DMS79 (cell line): ENCODE measurements at places on chromosomes 5 and 9.

- DNase-seq: no peak
Observed at GRCh38 chr9:70159630-70160029, 99.1 kb upstream of the SMC5 start.

DNA sequence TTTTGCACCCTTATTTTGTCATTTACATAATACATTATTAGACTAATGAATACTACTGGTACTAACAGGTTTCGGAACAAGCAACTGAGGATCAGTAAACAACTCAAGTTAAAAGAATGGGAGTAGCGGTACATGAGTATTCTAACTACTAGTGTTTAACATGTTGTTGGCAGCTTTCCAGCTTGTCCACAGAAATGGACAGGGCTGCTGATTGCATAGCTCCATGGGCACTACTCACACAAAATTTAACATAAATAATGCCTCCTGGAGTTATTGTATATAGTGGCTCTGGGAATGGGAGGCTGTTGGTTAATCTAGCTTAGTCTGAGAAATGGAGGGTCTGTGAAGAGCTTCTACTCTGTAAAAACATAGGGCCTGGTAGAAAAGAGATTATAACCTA lies 6.7 kb downstream of the NCBP1 start:
- DNase-seq: no peak

DNA sequence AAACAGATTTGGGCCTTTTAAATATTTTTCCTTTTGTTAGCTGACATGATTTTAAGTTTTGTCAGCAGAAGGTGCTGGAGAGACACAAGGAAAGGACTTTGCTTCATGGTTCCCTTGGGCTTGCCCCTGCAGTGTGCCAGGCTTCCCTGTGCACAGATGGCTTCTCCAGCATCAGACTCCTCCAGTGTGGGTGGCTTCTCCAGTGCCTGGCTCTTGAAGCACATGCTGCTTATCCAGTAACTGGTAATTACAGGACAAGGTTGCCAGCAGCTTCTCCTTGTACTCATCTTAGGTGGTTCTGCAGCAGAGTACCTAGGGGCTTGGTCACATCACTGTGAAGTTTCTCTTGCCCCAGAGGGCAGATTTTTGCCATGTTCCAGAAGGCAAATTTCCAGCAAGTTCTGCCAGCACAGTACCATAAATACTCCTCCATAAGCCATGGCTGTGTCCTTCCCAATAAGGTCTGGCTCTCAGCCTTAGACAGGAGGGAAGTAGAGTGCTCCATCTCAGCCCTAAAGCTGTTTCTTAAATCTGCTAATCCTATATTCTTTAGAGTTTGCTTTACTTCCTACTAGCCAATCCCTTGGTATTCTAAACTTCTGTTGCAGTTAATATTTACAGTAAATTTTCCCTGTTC lies 62.4 kb downstream of the PJA2 start:
- DNase-seq: no peak

DNA sequence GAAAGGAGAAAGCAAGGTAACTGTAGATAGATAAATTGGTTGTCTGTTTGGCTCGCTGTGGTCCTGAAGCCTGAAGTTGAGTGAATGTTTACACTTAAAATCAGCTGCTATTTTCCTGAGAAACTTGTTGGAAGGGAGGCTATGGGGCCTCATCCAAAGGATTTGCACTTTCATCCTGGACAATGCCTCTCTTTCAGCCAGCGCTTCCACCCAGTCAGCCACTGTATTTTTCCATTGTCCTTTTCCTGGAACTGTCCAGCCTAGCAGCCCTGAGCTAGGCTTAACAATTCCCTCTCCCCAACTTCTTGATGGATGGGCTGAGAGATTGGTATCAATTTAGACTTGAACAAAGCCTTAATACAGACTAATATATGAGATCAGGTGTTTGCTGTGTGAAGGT lies 429.2 kb downstream of the DMAC1 start:
- no peak for DNase-seq

GRCh38 chr5:143601917-143602333 lies 198.4 kb upstream of the NR3C1 start:
- no peak for DNase-seq

GRCh38 chr9:98230304-98230703 lies 25.1 kb downstream of the TBC1D2 start:
- no peak for DNase-seq

- no peak for DNase-seq
Observed at GRCh38 chr9:33506626-33507370, 17.3 kb upstream of the ANKRD18B start.

- DNase-seq: no peak
Observed at GRCh38 chr5:64156261-64156660, 9.4 kb upstream of the RNF180 start.

DNA sequence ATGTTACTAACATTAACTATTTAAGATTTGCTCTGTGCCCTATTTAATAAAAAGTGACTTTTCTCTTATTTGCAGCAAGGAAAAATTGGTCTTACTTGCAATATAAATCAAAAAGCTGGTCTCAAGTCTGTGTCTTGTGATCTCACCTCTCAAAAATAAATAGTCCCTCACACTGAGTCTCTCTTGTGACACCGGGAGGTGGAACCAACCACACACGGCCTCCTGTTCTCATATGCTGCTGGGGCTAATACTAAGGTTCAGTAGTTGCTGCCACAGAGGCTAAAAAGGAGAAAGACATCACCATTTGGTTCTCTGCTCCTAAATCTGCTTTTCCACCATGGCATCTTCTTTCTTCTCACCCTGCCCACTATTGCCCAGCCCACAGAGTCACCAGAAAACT lies 175.8 kb upstream of the FTMT start:
- DNase-seq: no peak

DNA sequence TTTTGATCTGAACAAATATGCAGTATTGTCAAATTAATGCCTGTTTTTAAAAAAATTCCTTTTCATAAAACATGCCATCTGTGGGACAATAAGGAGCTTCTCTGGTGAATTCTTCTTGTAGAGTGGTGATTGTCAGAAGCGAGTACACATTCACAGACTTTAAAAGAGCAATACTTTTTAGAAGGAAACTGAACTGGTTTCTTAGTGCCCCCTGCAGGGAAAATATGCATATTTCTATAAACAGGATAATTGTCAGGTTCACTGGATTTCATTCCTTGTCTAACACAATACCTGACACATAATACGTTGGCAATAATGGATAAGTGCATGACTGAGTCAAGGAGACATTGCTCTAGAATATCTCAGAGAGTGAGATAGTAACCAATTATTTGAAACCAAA lies 133.7 kb downstream of the KIF4B start:
- DNase-seq: no peak

- DNase-seq: no peak
Observed at GRCh38 chr9:122807271-122807900, 7.5 kb downstream of the OR1K1 start.

GRCh38 chr5:81759632-81760005 lies 8.7 kb upstream of the SSBP2 start:
- no peak for DNase-seq

DNA sequence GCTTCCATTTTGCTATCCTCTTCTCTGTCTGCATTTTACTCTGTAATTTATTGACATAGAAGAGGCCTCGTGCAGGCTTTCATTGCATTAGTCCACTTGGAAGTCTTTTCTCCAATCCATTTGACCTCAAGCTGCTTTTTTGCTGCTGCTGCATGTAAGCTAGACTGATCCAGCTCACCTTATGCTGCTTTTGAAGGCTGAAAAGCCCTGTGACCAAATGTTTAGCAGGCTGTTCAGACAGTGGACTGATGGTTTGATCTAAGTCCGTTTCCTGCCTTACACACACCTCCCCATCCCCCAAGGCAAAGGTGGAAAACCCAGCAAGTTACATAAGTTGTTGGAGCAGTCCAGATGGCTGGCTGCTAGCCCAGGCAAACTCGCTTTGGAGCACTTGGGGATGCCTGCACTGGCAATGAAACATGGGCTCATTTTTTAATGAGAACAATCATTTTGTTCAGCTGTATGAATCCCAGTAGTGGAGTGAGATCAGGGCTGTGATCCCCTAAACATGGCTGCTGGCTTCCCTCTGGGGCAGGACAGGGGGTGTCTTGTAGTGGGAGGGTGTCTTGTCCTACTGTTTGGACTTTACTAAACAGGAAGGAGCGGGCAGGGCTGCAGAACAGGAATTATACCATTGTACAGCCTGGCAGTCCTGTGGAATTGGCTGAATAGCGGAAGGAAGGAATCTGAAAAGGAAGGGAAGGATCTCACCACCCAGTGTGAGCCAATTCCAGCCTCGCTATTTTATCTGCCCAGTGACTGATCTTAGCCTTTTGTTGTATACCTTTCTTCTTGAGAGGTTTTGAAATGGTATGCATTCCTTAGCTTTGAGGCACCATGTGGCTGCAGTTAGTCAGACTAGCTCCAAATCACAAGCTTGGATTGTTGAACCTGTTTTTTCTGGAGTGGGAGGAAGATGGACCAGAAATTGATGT lies 212.0 kb downstream of the ARHGAP26 start:
- peak; percentile 54 for DNase-seq

DNA sequence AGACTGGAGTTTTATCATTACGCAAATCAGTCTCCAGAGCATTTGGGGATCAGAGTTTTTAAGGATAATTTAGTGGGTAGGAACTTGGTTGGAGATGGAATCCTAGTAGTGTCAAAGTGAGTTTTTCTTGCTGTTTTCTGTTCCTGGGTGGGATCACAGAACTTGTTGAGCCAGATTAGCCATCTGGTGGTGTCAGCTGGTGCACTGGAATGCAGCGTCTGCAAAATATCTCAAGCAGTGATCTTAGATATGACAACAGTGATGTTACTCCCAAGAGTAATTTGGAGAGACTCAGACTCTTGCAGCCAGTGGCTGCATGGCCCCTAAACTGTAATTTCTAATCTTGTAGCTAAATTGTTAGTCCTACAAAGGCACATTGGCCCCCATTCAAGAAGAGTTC lies 1257.8 kb downstream of the MAT2B start:
- no peak for DNase-seq

DNA sequence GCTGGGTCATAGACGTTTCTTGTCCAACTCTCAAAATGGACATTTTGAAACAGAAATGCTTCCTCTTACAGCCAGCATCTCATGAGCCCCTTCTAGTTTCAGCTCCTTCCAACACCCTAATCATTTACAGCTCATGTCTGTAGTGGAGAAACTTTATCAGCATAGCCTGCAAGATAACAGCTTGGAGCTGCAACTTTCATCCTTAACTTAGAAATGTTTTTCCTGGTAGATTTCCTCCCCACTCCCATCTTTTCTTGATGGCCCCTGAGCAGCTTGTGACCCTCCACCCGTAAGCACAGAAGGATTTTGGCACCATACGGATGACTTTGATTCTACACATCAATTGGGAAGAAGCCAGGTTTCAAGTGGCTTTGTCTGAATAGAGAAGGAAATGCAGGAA lies 53.5 kb upstream of the TGFBR1 start:
- DNase-seq: no peak

- peak; percentile 72 for DNase-seq
Observed at GRCh38 chr9:130196643-130197042, 24.4 kb downstream of the NCS1 start.

DNA sequence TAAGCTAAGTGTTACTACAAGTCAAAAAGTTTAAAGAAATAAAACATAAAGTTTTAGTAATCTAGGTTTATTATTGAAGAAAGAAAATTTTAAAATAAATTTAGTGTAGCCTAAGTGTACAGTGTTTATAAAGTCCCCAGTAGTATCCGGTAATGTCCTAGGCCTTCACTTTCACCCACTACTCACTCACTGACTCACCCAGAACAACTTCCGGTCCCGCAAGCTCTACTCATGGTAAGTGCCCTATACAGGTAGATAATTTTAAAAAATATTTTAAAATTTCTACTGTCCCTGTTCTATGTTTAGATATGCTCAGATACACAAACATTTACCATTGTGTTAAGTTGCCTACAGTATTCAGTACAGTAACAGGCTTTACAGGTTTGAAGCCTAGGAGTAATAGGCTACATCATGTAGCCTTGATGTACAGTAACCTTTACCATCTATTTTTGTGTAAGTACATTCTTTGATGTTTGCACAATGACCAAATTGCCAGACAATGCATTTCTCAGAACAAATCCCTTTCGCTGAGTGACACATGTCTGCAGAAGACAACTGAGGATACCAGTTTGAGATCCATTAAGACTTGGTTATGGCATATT lies 253.6 kb downstream of the TRIM32 start:
- DNase-seq: no peak

GRCh38 chr5:65663804-65664521 lies 39.1 kb downstream of the SHLD3 start:
- DNase-seq: no peak

DNA sequence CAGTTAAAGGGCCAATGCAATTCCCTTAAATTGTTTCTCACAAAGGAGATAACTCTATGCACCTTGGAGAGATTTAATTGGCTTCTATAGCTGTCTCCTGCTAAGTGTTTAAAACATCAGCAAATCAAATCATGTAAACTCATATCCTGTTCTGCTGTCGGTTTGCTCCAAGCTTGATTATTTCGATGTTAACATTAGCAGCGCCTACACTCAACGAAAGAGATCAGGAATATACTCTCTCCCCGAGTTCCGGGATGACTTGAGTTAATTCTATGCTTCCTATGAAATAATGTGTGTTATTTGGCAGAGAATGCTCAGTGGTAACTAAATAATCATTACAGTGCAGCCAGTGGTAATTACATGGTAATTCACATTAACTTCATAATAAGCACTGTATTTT lies 338.6 kb downstream of the EBF1 start:
- DNase-seq: no peak

DNA sequence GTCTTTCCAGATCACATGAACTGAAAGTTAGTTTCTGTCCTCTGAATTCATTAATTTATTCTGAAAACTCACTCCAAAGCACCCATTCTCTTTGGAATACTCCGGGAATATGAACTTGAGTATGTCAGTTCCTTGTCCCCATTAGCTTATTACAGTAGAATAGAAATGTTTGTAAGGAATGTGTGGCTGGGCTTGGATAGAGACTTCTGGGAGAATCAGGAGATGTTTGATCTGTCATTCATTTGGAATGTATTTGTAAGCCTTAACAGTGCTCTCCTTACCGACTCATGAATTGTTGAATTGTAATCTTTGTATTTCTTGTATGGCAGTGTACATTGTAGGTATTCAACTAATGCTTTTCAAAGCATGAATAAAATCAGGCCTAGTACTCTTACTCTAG lies 548.4 kb downstream of the LRRC70 start:
- no peak for DNase-seq

GRCh38 chr9:137731216-137731946 lies 112.6 kb downstream of the EHMT1 start:
- no peak for DNase-seq

- no peak for DNase-seq
Observed at GRCh38 chr5:173396311-173396993, 68.2 kb upstream of the STC2 start.
